ENCODE measurements at places on chromosomes 13 and 19. TPM values are rescaled to one million over a fixed set of nuclear protein-coding genes. Genes with fewer than 3 reads are reported as not detected.

- H3K27ac ChIP-seq = peak overlapping the region; percentile 86
- peaks cover 7% of the 10 kb centered on the region for H3K36me3 ChIP-seq
- DNase-seq = no peak
- peaks cover 20% of the 10 kb centered on the region for H3K27me3 ChIP-seq
Observed at GRCh38 chr19:54434873-54435214, 14.2 kb upstream of the LENG8 start.

DNA sequence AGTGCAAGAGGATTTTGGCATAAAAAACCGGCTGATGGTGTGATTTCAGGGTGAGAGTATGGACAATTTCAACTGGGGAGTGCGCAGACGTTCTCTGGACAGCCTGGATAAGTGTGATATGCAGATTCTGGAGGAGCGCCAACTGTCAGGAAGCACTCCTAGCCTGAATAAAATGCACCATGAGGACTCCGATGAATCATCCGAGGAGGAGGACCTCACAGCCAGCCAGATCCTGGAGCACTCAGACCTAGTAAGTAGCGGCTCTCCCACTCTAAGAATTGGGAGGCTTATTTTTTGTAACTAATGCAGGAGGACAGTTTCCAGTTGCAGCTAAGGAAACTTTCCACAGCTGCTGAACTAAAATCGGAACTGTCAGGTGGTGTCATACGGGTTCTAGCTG is 53.6 kb downstream of the ZAR1L start:
- H3K27me3 ChIP-seq = no peaks in the 10 kb centered on the region
- no peaks in the 10 kb centered on the region for H3K36me3 ChIP-seq
- peaks cover 25% of the 10 kb centered on the region for H3K4me1 ChIP-seq

- no peak for DNase-seq
- H3K4me3 ChIP-seq = no peak overlapping the region
- H3K27ac ChIP-seq = no peak overlapping the region
- H3K27me3 ChIP-seq = no peaks in the 10 kb centered on the region
Observed at GRCh38 chr13:69660155-69660554, 447.5 kb upstream of the ATXN8OS start.

GRCh38 chr13:78193846-78194245 is 275.2 kb upstream of the EDNRB start:
- no peak overlapping the region for H3K27ac ChIP-seq
- H3K4me3 ChIP-seq = no peak overlapping the region
- DNase-seq = no peak
- H3K27me3 ChIP-seq = no peaks in the 10 kb centered on the region
- H3K4me1 ChIP-seq = peaks cover 22% of the 10 kb centered on the region

DNA sequence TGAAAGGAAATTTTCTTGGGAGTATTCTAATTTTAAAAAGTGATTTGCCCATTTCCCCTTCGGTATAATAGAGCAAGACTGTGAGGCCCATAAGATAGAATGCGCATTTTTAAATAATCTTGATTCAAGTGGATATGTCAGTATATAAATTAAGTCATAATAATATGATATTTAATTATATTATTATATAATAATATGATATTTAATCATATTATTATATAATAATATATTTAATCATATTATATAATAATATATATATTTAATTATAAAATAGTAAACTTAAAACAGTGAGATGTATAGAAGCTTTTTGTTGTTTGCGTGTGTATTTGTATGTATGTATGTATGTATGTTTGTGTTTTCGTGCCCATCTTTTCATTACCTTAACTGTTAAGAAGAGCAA is 682.5 kb downstream of the PCDH9 start:
- H3K4me3 ChIP-seq = no peak overlapping the region
- H3K36me3 ChIP-seq = no peaks in the 10 kb centered on the region
- DNase-seq = no peak
- no peak overlapping the region for H3K27ac ChIP-seq

DNA sequence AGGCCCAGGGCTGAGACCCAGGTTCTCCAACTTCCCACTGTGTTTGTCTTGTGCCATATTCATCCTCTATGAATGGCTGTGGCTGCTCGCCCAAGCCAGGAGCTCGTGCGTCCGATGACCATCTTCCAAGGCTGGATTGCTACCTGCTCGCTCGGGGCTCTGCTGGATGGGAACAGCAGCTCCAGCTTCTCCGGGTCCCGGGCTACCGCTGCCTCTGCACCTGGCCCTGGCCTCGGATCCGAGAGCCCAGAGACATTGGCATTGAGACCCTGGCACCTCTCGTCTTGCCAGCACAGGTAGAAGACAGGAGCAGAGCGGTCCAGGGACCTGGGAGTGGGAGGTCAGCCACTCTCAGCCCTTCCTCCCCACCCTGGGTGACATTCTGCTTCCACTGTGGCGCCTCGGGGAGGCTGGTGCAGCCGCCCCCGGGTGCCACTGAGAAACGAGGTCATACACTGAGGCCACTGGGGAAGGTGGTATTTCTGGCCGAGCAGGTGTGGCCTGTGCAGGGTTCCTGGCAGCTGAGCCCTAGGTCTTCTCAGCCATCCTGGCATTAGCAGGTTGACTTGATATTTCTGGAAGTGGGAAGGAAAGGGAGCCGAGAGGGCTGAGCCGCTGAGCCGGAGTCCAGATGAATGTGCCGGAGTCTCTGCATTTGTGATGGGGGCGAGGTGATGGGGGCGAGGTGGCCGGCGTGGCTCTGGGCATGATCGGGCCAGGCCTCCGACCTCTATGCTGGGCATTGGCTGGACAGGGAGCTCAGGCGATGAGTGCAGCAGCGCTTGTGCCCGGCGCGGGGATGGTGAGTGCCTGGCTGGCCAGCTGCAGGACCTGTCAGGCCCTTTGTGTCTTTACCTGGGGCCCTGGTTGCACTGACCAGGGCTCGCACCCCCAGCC is 18.6 kb downstream of the NDUFB7 start:
- peak overlapping the region; percentile 27 for H3K27ac ChIP-seq
- H3K4me3 ChIP-seq = no peak overlapping the region
- H3K27me3 ChIP-seq = no peaks in the 10 kb centered on the region
- DNase-seq = no peak

DNA sequence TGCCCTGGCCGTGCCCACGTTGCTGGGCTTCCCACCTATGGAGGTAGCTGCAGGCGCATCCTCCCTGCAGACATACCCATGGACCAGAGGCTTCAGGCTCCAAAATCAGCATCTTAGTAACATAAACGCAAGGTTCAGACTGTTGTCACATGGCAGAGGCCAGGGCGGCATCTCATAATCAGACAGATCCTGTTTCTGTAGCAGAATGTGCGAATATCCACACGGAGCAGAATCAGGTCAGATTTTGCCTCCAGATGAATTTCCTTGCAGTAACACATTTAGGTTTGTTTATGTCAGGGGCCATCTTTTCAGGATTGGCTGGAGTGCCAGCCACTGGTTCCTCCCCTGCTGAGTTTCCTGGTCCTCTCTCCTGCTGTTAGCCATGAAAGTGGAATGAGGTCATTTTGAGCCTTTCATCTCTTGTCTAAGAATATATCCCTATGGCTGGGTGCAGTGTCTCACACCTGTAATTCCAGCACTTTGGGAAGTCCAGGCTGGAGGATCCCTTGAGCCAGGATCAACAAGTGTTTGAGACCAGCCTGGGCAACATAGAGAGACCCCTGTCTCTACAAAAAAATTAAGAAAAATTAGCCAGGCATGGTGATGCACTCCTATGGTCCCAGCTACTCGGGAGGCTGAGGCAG is 20.5 kb downstream of the SMARCA4 start:
- no peak overlapping the region for H3K27ac ChIP-seq
- H3K4me3 ChIP-seq = no peak overlapping the region
- peaks cover 17% of the 10 kb centered on the region for H3K4me1 ChIP-seq
- H3K36me3 ChIP-seq = peaks cover 2% of the 10 kb centered on the region

GRCh38 chr13:102045731-102046130 is 356.1 kb downstream of the FGF14 start:
- H3K27ac ChIP-seq = no peak overlapping the region
- DNase-seq = no peak
- peaks cover 2% of the 10 kb centered on the region for H3K36me3 ChIP-seq

- DNase-seq = no peak
- no peak overlapping the region for H3K27ac ChIP-seq
- no peak overlapping the region for H3K4me3 ChIP-seq
- H3K27me3 ChIP-seq = no peaks in the 10 kb centered on the region
- H3K36me3 ChIP-seq = no peaks in the 10 kb centered on the region
Observed at GRCh38 chr13:93976528-93976927, 503.0 kb downstream of the DCT start.

DNA sequence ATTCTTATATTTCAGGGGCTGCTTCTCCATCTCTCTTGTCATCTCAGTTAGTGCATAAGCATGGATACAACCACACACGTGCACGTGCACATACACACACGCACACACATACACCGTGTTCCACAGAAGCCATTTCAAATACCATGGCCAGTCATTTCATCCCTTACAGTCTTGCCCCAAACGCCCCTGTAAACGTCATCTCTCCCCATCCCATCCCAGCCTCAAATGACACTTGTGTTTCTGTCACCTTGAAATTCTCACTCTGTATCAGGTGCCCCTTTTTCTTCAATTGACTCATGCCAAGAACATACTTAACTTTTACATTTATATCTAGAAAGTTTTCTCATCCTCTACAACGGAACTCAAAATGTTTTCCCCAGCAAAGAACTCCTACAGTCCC is 220.5 kb downstream of the IRS2 start:
- H3K27ac ChIP-seq = no peak overlapping the region
- no peak overlapping the region for H3K4me3 ChIP-seq
- no peaks in the 10 kb centered on the region for H3K27me3 ChIP-seq
- DNase-seq = no peak
- no peaks in the 10 kb centered on the region for H3K36me3 ChIP-seq
- no peaks in the 10 kb centered on the region for H3K4me1 ChIP-seq

DNA sequence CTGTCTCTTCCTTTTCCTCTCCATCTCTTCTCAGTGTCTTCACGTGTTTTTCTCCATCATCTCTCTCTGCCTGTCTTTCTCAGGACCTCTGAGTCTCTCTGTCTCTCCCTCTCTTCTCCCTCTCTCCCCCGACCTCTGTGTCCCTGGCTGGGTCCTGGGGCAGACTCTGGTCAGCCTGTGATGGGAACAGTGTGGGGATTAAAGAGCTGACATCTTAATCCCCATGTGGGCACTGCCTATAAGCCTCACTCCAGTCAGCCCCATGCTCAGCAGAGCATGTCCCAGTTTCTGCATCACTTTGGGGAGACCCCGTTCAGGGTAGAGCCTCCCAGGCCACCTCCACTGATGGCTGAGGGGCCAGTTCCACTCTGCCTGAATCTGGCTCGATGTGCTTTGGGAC is 16.2 kb downstream of the EGLN2 start:
- H3K4me3 ChIP-seq = peak overlapping the region; percentile 25
- H3K27me3 ChIP-seq = peaks cover 44% of the 10 kb centered on the region
- H3K36me3 ChIP-seq = no peaks in the 10 kb centered on the region
- peaks cover 36% of the 10 kb centered on the region for H3K4me1 ChIP-seq
- no peak overlapping the region for H3K27ac ChIP-seq
- no peak for DNase-seq

GRCh38 chr13:51297556-51297955 is 41.9 kb upstream of the SERPINE3 start:
- H3K27ac ChIP-seq = no peak overlapping the region
- no peak for DNase-seq
- H3K36me3 ChIP-seq = no peaks in the 10 kb centered on the region
- H3K4me1 ChIP-seq = no peaks in the 10 kb centered on the region
- no peak overlapping the region for H3K4me3 ChIP-seq

DNA sequence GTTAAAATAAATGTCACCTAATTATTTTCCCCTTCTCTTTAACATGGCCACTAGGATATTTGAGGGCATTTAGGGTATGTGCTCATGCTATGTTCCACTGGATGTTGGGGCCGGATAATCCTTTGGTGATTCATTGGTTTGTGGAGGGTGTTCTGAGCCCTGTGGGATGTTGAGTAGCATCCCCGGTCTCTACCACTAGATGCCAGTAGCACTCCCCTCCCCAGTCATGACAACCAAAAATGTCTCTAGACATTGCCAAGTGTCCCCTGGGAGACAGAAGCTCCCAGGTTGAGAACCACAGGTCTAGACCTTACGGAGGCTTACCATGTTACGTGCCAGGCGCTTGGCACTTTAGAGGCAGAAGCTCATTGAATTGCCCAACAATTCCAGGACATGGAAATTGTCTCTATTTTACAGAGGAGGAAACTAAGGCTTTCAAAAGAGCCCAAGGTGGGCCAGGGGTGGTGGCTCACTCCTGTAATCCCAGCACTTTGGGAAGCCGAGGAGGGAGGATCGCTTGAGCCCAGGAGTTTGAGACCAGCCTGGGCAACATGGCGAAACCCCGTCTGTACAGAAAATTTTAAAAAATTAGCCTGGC is 14.1 kb downstream of the SHANK1 start:
- peaks cover 8% of the 10 kb centered on the region for H3K4me1 ChIP-seq
- H3K27me3 ChIP-seq = peaks cover 42% of the 10 kb centered on the region
- H3K36me3 ChIP-seq = no peaks in the 10 kb centered on the region
- no peak overlapping the region for H3K4me3 ChIP-seq
- DNase-seq = peak; percentile 39

DNA sequence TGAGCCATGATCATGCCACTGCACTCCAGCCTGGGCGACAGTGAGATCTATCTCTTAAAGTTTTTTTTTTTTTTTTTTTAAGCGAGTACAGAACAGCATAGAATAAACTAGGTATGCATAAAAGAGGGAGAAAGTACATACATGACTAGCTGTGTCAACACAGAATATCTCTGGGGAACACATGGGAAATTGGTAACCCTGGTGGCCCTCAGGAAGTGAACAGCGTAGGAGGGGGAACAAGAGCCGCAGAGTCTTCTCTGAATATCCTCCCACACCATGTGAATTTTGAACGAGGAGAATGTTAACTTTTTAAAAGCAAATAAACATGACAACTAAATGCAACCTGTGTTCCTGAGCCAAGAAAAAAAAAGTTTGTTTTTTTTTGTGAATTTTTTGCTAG is 15.2 kb downstream of the PHLDB3 start:
- H3K27ac ChIP-seq = no peak overlapping the region
- no peaks in the 10 kb centered on the region for H3K36me3 ChIP-seq
- no peak for DNase-seq
- no peaks in the 10 kb centered on the region for H3K4me1 ChIP-seq

DNA sequence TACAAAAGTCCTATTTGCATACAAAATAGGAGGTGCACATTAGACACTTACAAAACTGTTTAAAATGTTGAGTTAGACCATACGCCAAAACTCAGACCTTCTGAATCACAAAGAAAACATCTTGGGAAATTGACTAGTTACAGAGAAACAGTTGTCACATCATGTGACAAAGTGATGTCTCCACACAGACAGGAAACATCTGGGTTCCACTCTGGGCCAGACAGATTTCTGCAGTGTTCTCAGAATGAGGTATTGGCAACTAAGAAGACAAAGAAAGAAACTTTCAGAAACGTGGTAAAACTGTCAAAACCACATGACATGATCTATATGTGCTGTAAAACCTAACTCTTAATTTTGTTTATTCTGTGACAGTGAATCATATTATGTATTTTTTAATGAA is 6.7 kb downstream of the ZNF793 start:
- DNase-seq = no peak
- peaks cover 53% of the 10 kb centered on the region for H3K36me3 ChIP-seq
- H3K27me3 ChIP-seq = no peaks in the 10 kb centered on the region

Gene GNG7
- total RNA-seq = 13.9 TPM

Data from neural crest cell (in vitro differentiated cells).